ENCODE measurements at places on chromosomes 1 and 21.

GRCh38 chr1:241647658-241648057 is 4.4 kb upstream of the WDR64 start:
- DNase-seq = no peak

GRCh38 chr1:78060857-78061563 is 15.2 kb downstream of the GIPC2 start:
- DNase-seq = no peak

DNA sequence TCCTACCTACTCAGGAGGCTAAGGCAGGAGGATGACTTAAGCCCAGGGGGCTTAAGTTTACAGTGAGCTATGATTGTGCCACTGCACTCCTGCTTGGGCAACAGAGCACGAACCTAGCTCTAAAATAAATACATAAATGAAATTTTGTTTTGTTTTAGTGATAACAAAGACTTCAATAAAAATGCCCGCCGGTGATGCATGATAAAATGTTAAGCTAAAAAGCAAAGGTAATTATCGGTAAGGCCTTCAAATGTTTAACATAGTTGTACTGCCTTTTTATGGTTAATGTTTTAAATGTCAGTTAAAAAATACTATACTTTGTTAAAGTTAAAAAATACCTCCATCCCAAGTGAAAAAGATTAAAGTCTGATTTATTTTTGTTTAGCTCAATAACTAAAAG is 27.0 kb downstream of the KDM5B start:
- no peak for DNase-seq

- no peak for DNase-seq
Measured at GRCh38 chr1:25131794-25132193, 100.5 kb downstream of the SYF2 start.

DNA sequence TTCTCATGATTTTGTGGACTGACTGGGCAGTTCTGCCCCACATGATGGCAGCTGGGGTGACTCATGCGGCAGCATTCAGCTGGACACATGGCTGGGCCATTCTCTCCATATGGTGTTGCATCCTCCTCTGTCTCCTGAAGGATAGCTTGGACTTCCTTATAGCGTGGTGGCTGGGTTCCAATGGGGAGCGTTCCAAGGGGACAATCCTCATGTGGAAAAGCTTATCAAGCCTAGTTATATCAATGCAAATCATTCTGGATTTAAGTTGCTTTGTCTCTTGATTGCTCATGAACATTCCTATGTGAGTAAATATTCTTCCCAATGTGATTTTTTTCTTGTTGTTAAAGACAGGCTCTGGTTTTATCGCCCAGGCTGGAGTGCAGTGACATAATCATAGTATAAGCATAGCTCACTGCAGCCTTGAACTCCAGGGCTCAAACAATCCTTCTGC is 13.2 kb upstream of the SLC2A1 start:
- no peak for DNase-seq

- no peak for DNase-seq
Measured at GRCh38 chr1:25086518-25087079, 145.7 kb downstream of the SYF2 start.

DNA sequence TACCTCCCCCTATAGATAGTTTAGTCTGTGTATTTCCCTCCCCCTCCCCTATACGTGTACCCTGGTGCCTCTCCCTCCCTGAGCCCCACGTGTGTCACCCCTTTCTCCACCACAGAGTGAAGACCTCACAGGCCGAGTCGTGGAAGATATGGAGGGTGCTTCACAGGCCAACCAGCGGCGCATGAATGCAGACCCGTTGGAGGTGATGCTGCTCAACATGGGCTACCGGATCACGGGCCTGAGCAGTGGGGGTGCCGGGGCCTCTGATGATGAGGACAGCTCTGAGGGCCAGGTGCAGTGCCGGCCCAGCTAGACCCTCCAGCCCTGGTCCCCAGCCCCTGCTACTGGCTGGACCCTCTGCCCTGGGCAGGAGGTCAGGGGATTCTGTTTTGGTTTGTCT is 15.9 kb upstream of the TMEM222 start:
- no peak for DNase-seq

DNA sequence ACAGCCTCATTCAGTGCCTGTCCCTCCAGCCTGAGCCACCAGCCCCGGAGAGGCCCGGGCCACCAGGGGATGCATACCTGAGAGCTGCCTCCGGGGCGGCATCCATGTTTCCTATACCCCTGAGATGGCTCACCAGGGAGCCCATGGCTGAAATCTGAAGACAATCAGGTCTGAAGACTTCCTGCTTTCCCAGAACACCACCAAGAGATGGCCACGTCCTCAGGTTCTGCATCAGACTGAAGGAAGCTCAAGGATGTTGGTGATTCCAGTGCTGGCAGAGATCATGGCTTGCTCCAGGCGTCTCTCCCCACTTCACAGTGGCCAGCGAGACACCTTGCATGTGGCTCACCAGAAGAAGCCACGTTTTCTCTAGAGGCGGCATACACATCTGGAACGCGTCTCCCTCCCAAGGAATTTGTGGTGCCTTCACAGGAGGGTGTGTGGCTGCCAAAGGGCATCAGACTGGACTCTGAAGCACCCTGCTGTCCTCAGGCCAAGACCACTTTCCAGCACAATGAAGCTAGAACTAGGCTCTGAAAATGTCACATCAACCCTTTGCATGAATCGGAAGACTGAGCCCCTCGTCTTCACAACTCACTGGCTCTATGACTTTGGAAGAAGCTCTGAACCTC is 170.7 kb upstream of the IRF2BP2 start:
- no peak for DNase-seq

GRCh38 chr1:105102371-105102770 is 1352.7 kb downstream of the AMY1C start:
- DNase-seq = no peak
